ENCODE measurements at places on chromosomes 6 and 20.

DNA sequence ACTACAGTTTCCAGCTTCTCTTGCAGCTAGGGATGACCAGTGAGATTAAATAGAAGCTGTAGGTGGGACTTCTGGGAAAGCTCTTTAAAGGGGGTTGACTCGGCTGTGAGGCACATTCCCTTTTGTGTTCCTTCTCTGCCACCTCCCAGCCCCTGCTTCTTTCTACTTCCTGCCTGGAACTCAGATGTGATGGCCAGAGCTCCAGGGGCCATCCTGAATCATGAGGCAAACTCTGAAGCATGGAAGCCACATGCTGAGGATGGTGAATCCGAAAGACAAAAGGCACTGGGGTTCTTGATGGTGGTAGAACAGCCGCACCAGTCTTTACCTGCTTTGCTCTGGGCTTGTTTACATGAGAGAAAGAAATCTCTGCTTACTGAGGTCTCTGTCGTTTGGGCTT, 9.1 kb downstream of the CEBPB start:
- no peak for DNase-seq

- no peak for DNase-seq
These were observed 15.4 kb downstream of the ACTR5 start for GRCh38 chr20:38763616-38764015.

GRCh38 chr20:49037962-49038387, 8.1 kb upstream of the CSE1L start:
- DNase-seq: peak; percentile 78

DNA sequence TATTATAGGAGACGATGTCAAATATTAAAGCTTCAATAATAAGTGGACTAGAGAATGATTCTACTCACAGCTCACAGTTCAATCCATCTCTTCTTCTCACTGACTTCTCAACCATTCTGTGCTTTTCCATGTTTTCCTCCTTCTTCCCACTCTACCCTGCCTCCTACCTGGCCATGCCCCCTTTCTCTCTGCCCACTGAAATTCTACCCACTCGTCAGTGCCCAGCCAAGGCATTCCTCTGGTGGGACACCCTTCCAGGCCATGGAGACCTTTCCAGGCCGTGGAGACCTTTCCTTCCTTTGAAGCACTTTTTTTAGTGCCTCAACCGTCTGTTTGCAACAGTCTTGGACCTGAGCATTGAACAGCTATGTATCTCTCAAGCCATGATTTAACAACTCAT, 18.5 kb downstream of the BACH2 start:
- no peak for DNase-seq

DNA sequence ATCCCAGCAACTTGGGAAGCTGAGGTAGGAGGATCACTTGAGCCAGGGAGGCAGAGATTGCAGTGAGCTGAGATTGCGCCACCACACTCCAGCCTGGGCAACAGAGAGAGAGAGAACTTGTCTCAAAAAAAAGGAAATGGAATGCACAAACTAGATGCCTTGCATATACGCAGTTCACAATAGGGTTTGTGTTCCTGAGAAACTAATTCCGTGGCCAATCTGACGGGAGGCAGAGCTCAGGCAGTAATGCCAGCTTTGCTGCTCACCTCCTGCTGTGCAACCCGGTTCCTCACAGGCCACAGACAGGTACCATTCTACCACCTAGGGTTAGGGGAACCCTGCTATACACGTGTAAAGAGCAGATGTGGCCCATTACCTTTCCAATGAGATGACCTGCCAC, 1.4 kb downstream of the CDK5RAP1 start:
- peak; percentile 41 for DNase-seq

DNA sequence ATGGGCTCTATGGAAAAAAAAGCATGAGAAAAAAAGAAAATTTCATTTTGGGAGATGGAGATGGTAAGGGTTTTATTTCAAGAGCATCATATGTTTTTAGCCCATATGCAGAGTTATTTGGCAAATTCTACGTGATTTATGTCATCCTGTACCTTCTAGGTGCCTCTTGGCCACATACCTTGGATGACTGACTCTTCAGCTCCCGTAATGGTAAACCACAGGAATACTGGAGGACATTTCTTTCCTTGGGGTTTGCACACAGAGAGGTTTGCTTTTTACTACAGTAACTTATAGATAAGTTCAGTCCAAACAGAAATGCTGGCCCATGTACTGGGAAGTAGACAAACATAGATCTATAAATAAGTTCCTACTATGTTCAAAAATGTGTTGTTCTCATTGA, 132.2 kb downstream of the SH3BGRL2 start:
- DNase-seq: no peak

- DNase-seq: no peak
These were observed 33.4 kb upstream of the MC3R start for GRCh38 chr20:56215115-56215514.

DNA sequence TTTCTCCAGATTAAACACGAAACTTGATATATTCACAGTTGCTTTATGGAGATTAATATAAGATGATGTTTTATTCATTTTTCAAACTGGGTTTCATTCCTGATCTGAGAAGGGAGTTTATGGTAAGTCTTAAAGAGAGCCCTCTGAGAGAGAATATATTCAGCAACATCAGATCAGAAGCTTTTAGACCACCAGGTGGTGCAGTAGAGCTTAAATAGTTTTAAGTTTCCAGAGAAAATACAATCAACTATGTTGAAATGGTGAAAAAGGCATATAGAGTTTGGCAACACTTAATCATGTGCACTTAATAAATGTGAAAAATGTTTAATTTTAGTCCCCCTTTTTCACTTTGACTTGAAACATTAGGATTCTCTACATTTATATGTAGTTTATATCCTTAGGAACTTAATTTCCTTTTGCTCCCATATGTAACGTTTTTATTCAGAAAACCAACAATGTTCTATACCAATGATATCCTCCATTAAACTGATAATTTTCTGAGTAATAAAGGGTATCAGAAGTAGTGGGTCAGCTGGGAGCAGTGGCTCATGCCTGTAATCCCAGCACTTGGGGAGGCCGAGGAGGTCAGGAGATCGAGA, 86.4 kb upstream of the CLDN20 start:
- peak; percentile 79 for DNase-seq

- no peak for DNase-seq
These were observed 12.8 kb downstream of the TPD52L2 start for GRCh38 chr20:63877755-63878470.

- no peak for DNase-seq
These were observed 107.1 kb downstream of the UNC5CL start for GRCh38 chr6:40931931-40932330.

- no peak for DNase-seq
These were observed 308.7 kb downstream of the PKHD1 start for GRCh38 chr6:51778666-51779065.

DNA sequence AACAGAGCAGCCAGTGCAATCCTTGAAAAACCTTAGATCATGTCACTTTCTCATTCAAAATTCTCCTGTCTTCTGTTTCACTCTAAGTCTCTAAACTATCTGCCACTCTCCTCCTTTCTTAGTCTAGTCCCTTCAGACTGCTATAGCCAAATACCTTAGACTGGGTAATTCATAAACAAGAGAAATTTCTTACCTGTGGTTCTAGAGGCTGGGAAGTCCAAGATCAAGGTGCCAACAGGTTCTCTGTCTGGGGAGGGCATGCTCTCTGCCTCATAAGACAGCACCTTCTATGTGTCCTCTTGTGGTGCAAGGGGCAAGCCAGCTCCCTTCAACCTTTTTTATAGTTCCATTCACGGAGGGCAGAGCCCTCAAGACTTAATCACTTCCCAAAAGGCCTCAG, 156.3 kb downstream of the MTFR2 start:
- DNase-seq: no peak

DNA sequence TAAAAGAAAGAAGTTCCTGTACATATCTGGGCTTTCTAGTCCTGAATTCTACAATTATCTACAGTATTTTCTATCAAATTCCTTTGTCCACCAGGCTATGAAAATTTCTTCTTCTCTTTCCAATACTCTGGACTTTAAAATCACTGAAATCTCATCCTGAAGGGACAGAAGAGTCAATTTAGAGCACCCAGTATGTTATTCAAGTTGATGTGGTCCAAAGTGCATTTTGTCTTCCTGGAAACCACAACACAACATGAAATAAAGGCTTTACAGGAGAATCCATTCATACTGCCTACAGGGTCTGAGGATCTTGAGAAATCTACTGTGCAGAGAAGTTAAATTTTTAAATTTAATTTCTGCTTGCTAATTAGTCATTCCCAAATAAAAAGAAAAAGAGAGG, 94.9 kb upstream of the ADGRF1 start:
- no peak for DNase-seq

- DNase-seq: no peak
These were observed 738.4 kb downstream of the KIF16B start for GRCh38 chr20:15834857-15835256.

GRCh38 chr20:7744411-7744810, 195.8 kb downstream of the HAO1 start:
- DNase-seq: no peak

GRCh38 chr20:9392892-9393857, 121.2 kb upstream of the LAMP5 start:
- DNase-seq: peak; percentile 85

DNA sequence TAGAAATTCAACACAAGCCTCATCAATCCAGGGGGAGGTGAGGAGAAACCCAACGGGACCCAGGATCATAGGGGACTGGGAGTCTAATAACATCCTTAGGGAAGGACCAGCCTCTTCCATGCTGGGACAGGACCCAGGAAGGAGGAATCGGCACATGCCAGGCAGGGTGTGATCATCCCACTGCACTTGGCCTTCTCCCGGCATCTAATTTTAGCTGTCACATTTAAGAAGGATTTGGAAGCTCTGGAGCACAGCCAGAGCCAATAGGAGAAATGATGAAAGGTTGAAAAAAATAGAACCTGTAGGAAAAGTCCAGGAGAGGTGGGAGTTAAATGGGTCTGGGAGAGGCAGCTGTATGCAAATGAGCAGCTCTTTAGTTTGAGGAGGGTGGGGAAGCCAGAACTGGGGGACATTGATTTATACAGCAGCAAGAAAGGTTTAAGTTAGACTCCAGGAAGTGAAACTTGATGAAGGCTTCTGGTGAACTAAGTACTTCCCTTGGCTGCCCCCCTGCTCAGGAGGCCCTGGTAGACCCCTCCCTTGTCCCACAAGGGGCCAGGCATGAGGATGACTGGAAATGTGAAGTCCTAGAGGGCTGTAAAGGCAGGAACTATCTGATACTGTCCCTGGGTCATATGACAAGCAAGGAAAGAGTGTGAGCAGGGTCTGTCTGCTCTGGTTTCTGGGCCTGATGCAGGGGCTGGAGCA, 260.3 kb downstream of the LRFN2 start:
- DNase-seq: peak; percentile 22

DNA sequence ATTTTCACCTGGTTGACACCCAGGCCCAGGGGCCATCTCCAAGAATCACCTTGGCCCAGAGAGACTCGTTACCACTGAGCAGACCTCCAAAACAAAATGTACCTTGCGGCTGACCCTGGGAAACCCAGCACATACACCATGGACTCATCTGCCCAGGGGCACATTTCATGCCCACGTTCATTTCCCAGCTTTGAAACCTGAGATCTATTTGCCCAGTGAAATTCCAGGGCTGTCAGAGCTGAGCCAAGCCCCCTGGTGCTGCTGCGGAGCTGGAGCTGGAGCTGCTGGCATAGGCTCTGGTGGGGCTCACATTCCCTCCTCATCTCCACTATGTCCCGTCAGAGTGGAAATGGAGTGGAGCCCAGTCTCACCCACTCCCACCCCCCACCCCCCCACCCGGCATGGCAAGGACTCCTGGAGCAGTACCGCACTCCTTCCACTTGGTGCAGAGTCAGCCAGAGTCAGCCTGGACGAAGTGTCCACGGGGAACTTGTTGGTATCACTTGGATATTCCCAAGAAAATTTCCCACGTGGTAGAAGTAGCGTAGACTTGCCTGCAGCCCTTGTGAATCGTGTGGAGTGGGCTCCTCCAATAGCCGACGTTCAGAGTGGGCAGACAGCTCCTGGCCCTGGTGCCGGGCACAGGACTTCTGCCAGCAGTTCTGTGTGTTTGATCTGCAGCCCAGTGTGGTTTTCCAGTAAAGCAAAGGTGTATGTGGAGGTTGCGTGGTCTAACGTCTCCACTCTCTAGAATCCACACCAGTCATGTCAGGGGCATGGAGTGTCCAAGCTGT, 18.1 kb upstream of the OSER1 start:
- DNase-seq: no peak

DNA sequence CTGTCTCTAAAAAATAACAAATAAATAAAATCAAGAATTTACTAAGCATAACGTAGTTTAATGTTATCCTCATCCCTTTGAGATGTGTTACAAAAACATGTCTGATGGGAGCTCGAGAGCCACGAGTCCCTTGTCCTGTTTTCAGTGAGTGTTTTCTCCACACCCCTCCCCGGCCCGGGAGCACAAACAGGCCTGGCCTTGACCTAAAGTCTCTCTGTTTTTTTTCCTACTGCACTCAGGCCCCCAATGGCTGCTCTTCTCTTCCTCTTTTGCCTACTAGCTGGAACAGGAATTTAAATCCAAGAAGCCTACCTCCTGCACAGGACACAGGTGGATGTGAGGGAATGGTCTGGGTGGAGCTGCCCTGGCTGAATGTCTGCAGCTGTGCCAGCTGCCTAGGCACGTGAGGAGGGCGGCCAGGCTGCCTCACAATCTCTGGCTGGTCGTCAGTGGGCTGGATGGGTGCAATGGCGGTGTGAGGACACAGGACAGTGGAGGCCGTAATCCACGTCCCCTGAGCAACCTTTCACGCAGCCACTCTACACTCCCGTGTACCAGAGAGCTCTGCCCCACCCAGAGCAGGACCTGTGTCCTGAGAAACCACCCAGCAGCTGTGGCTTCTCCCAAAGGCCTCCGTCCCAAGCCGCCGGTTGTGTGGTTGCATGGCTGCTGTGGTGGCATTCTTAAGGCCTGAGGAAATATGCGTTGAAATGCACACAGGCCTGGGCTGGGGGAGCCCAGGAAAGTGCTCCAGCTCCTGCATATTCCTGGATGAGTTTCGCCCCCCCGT, 117.5 kb downstream of the FAM120B start:
- no peak for DNase-seq

DNA sequence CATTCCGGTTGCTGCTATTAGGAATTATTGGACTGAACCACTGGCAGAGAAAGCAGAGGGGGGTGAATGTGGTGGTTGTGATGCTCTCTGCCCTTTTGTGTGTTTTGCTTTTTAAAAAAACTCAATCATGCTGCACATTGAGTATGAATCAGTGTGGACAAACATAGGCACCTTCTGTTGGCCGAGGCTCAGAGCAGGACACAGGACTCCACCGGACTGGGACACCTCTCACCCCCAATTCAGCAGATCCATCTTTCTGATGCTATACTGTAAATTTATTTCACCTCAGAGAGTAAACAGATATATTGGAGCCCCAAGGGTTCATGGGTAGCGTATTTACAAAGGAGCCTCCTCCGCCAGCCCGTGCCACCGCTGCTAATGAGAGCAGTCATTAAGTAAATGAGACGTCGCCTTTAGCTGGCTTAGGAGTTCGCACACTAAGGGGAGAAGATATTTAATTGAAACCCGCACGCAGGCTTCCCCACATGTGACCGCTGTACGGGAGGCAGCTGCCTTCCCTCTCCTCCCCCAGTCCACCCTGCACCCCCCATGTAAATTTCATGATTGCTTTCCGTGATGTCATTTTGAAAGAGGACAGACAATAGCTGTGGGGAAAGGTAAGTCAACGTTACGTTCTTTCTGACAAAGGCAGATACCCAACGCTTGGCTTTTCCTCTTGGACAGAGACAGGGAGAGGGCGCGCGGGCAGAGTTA, at the start of gene MYT1:
Gene MYT1, plus strand, starts transcription at position 330 of the 714 bp plus-strand sequence. CDS start 34,410 bp downstream, outside the sequence.
- DNase-seq: no peak

- no peak for DNase-seq
These were observed 39.5 kb upstream of the SDHAF4 start for GRCh38 chr6:70527071-70527737.

Measured in suppressor macrophage (primary cell).